SW 1271 (cell line): ENCODE measurements at places on chromosomes 1 and 21.
A peak's percentile ranks its signal among the peaks of the same experiment; 100 is the strongest.

DNA sequence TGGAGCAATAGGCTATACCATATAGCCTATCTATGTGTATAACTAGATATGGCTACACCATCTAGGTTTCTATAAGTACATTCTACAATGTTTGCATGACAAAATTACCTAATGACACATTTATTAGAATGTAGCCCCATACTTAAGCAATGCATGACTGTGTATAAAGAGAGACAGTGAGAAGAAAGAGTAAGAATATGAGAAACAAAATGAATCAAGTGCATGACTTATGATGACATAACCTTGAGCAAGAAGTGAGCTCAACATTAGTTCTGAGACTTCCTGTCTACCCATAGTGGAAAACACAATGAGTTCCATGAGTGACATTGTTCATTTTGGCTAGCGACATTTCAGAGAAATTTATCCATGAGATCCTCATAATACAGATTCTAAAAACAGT lies 10.1 kb downstream of the SLC44A5 start:
- DNase-seq: no peak

GRCh38 chr1:62321446-62321845 lies 2.2 kb upstream of the KANK4 start:
- peak; percentile 36 for DNase-seq

- no peak for DNase-seq
Measured at GRCh38 chr1:197218857-197219256, 49.2 kb upstream of the CRB1 start.

DNA sequence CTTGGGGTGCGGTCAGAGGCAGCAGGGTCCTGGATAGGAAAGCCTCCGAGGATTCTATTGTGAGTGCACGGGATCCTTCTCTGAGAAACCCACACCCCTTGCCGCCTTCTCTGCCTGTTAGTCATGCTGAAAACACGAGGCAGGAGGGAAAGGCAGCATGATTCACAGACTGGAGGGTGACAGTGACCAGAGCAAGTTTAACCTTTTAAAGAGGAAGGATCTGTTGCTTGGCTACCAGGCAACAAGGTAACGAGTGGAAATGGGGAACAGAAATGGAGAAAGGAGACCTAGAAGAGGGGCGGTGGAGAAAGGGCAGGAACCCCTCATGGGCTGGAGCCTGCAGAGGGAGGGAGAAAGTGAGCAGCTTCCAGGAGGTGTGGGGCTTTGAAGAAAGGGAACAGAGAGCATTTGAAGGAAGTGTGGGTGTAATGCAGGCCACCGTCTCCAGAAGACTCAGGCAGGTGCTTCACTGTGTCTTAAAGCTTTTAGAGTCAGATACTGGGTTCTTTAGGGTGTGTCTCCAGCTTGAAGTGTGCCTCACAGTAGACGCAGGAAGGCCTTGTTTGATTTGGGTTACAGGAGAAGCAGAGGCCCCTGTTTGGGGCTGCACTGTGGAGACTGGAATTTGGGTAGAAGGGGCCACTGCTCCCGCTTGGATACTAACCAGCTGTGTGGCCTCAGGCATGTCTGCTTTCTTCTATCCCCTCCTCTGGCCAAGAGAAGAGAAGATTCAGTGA lies 19.1 kb downstream of the OPTC start:
- no peak for DNase-seq

- no peak for DNase-seq
Measured at GRCh38 chr1:193747579-193747978, 561.2 kb upstream of the B3GALT2 start.

- DNase-seq: peak; percentile 34
Measured at GRCh38 chr1:1510912-1511532, 940 bp upstream of the ATAD3A start.

- no peak for DNase-seq
Measured at GRCh38 chr21:43323244-43324005, 103.5 kb downstream of the SIK1 start.

DNA sequence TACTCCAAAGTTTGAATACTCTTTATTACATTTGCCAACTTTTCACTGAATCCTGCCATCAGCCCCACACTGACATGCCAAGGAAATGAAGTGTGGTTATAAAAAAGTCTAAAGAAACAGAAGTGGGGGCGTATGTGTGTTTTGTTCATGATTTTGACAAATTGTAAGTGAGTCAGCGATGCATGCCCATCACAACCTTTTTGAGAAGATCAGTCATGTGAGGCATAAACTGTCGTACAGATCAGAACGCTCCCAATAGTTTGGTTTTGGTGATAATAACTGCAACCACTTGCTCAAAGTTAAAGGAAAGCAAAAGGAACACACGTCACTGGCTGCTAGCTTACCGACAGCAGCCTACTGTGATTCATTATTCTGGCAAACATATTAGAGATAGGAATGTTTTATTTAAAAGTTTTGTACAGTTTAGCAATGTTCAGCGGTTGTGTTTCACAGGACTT lies 95.6 kb downstream of the RGS2 start:
- no peak for DNase-seq

- DNase-seq: no peak
Measured at GRCh38 chr1:100526894-100527293, 11.0 kb upstream of the GPR88 start.

GRCh38 chr1:228074954-228075730 lies 7.4 kb upstream of the ARF1 start:
- DNase-seq: no peak

DNA sequence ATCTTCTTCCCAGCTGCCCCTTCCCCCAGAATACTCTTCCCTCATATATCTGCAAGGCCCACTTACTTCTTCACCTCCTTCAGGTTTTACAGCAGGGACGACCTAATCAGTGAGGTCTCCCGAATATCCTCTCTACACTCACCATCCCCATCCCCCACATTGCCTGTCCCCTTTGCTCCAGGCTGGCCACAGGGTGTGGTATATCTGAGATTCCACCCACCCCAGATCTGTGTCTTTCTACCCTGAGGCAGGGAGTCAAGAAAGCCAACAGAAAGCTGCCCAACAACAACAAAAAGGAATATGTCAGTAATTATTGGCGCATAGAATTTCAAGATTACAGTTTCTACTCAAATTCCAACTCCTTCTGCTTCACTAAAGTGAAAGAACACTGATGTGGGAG lies 30.0 kb upstream of the OPRD1 start:
- no peak for DNase-seq

- no peak for DNase-seq
Measured at GRCh38 chr1:116578581-116578980, 7.8 kb upstream of the CD58 start.

DNA sequence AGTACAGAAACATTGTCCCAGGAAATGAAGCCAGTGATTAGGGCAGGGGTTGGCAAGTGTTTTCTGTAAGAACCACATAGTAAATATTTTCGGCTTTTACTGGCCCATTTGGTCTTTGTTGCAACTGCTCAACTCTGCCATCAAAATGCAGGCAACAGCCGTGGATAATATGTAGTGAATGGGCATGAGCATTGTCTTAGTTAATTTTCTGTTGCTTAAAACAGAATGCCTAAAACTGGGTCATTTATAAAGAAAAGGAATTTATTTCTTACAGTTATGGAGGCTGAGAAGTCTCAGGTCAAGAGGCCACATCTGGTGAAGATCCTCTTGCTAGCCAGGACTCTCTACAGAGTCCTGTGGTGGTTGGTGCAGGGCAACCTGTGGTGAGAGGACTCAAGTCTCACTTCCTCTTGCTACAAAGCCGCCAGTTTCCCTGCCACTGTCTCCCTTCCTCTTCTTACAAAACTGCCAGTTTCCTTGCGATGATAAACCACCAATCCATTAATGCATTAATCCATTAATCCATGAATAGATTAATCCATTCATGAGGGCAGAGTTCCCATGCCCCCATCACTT lies 166.4 kb downstream of the PSMG1 start:
- no peak for DNase-seq

- no peak for DNase-seq
Measured at GRCh38 chr1:199297174-199297573, 658.3 kb downstream of the PTPRC start.
